ENCODE measurements at places on chromosomes 12 and 14.

- no peak for DNase-seq
These were observed 77.0 kb upstream of the FOXN3 start for GRCh38 chr14:89493877-89494634.

DNA sequence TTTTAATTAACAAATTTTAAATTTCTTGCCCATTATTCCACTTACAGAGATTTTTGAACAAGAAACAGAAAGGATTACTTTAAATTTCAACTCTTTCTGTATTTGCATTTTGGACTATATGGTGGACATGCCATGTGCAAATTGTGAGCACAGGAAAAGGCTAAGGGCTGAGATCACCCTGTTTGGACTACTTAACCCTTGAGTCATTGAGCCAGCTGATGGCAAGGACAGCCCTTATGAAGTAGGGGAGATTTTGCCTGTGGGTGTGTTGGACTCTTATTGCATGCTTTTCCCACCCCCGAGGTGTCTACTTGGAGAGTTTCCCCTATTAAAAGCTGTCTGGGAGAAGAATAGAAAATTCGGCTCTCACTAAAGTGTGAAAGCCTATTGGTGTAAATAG is 17.2 kb downstream of the DERA start:
- DNase-seq = no peak

GRCh38 chr12:109763201-109763841 is 49.7 kb downstream of the FAM222A start:
- DNase-seq = no peak

GRCh38 chr12:113207613-113208040 is 13.6 kb upstream of the TPCN1 start:
- DNase-seq = no peak

- peak; percentile 96 for DNase-seq
These were observed 179.8 kb downstream of the GALC start for GRCh38 chr14:87813211-87813610.

GRCh38 chr12:30286345-30286926 is 409.2 kb downstream of the IPO8 start:
- DNase-seq = no peak

DNA sequence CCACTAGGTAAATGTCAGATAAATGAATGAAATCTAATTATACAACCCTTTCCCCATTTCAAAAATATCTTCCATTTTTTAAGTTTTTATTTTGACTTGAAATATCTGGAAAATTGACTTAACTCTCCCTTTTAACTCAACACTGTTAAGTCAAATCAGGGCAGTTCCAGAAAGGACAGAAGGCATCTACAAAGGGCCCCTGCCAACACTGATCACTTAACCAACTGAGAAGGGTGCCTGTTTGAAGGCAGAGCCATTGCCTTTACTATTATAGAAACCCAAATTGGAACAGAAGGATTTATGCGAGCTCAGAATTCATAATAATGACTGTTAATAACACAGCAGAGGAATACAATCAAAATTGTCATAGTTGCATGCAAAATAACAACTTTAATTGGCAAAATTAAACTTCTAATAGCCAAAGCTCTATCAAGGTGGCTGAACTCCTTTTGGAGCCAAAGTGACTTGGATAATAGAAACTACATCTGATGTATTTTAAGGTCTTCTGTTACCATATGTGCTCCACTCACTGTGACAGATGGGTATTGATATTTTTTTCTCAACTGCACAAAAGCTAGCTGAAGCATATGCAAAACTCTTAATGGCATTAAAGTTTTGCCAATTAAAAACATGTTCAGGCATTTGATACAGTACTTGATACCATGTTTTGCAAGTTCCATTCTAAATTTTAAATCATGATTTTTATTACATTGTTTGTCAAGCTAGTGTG is 383.8 kb downstream of the NOVA1 start:
- no peak for DNase-seq

DNA sequence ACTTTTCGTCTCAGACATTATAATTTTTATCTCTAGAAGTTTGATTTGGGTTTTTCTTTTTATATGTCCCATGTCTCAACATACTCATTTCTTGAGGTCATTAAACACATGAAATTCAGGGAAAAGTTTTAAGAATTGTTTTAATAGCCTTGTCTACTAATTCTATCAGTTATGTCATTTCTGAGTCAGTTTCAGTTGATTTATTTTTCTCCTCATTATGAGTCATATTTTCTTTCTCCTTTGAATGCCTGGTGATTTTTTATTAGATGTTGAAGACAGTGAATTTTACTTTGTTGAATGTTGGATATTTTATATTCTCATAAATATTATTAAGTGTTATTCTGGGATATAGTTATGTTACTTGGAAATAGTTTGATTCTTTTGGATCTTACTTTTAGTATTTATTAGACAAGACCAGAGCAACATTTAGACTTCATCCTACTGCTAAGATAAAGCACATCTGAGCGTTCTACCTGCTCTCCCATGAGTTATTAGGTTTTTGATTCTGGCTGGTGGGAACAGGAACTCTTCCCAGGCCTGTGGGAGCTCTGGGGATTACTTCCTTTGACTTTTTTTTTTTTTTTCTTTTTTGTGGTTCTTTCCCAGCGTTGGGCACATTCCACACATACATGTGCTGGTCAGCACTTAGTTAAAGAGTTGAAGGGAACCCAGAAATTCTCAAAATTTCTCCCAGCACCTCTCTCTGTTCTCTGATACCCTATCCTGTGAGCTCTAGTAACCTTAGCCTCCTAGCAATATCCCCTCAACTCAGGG is 1157.7 kb downstream of the BCL11B start:
- no peak for DNase-seq

DNA sequence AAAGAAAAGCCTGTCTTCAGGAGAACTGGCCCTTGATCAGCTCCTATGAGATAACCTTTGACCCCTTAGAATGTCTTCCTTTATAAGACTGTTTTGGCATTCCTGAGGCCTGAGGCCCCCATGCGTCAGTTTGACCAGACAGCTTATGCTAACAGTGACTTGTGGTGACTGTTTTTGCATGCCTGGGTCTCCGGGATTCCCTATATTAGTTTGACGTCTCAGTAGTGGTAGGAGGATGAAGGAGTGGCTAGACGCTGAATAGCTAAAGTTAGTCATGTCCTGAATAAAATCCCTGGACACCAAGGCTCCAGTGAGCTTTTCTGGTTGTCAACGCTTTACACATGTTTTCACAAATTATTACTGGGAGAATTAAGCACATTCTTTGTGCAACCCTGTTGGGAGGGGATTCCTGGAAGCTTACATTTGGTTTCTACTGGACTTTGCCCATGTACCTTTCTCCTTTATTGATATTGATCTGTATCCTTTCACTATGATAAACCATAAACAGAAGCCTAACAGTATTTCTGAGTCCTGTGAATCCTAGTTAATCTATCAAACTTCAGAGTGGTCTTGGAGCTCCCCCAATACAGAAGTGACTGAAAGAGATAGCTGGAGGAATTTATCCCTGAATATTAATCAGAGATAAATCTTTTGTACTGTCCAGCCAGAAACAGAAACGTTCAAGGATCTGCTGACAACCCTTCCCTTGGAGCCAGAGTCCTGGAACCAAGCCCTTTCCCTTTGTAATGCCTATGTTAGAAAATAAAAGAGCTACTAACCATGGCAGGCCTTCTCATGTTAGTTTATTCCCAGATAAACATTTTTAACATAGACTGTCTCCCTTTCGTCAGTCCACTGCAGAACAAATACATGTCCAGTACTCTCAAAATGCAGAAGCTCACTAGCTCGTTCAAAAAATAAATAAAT is 479.2 kb downstream of the RPS29 start:
- DNase-seq = no peak

DNA sequence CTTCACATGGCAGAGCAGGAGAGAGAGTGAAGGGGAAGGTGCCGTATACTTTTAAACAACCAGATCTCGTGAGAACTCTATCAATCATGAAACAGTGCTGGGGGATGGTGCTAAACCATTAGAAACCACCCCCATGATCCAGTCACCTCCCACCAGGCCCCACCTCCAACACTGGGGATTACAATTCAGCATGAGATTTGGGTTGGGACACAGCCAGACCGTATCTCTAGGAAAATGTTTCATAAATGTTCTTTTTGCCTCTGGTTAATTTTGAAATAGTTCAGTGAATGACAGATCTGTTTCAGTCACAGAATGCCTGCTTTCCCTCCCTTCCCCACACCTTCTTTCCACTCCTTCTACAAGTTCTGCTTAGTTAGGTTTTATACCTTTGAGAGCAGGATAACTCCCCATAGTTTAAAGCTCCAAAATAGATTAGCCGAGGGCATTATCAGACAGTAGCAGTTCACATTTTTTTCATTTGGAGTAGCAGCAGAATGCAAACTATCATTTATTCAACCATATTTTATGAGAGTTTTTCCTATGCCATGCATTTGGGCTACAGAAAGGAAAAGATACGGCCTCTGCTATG is 27.1 kb downstream of the PELI2 start:
- DNase-seq = no peak

DNA sequence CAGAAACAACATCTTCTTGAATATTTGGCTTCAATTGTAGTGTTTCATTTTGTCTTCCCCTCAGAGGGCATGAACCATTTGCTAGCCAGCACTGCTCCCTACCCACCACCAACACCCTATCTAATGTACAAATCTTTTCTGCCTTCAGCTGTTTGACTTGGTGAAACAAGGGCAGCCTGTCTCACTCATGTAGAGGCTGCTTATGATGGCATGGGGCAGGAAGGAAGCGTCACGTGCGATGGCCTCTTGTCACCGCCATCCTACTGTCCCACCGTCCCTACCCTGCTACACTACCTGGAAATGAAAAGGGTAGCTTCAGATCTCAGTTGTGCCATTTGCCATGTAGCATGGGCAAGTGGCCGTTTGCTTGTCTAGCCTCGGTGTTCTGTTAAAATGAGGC is 29.9 kb upstream of the LRTM2 start:
- no peak for DNase-seq

DNA sequence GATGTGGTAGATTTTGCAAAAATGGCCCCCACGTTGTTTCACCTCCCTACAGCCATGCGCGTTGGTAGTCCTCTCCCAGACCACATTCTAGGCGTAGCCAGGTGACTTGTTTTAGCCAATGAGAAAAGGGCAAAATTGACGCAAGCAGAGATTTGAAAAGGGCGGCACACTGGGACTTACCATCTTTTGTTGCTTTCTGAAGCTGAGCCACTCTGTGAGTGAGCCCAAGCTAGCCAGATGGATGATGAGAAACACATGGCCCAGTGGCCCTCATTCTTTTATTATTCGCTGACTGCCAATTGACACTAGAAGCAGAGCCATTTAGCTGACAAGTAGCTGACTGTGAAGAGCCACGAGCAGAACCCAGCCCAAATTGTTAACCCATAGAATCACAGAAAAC is 142.0 kb upstream of the GZMB start:
- no peak for DNase-seq

GRCh38 chr14:68547305-68548193 is 245.3 kb downstream of the ZFP36L1 start:
- DNase-seq = no peak

DNA sequence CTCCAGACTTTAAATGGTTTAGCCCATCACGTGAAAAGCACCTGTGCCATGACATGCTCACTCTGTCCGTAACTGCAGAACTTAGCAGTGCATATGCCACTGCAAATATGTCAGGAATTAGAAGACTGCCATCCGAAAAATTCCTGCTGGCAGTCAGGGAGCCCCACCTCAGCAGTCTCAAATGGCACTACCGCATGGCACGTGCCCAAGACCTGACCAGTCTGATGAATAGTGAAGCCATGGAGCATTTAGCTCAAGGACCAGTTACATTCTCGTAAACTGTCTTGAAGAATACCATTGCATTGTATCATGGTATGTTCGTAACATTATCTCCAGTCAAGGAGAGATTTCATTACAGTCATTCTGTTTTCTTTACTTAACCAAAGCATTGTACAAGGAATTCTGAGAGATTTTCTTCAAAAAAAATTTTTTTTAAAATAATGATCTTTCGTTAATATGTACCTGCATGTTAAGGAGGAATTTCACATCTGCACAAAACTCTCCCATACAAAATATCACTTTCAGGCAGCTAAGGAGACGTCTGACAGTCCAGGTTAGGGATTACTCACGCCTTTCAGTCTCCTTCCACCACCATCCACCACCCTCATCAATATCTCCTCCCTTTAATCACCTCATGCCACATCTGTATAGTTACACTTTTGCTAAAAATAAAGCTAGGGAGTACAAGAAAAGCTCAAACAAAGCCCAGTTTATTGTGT is 138.5 kb downstream of the ANO2 start:
- DNase-seq = no peak

DNA sequence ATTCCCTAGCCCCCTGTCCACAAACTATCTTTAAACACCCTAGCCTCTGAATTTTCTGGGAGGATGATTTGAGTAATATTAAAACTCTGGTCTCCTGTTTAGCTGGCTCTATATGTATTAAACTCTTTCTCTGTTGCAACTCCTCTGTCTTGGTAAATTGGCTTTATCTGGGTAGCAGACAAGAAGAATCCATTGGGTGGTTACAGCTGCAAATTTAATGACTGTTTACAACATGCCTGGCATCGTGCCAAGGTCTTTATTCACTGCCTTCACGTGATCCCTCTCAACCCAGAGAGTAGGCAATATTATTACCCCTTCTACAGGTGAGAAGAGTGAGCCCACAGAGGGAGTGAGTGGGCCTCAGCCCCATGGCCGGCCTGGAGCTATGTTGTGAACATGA is 77.8 kb upstream of the MYL2 start:
- no peak for DNase-seq

- DNase-seq = no peak
These were observed 2.5 kb downstream of the LTBR start for GRCh38 chr12:6386491-6386890.

- DNase-seq = no peak
These were observed 47.8 kb downstream of the HECTD1 start for GRCh38 chr14:31159682-31160296.

- no peak for DNase-seq
These were observed 291.3 kb downstream of the RPAP3 start for GRCh38 chr12:47414511-47414910.

DNA sequence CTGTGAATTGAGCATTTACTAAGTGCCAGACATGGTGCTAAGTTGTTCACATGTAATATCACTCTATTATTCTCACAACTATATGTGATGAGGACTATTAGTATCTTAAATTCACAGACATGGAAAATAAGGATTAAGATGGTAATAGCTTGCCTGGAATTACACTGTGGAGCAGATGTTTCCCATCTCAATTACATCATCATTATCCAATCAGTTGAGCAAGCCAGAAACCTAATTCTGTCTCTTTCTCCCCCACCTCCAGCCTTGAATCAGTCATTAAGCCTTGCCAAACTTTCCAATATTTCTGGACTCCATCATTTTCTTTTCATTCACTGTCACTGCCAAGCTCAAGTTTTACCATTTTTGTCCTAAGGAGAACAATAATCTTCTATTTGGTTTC is 287.8 kb upstream of the KITLG start:
- DNase-seq = no peak

- DNase-seq = no peak
These were observed 18.9 kb downstream of the DYRK2 start for GRCh38 chr12:67667276-67668073.
